ENCODE measurements at places on chromosomes 4 and X.

DNA sequence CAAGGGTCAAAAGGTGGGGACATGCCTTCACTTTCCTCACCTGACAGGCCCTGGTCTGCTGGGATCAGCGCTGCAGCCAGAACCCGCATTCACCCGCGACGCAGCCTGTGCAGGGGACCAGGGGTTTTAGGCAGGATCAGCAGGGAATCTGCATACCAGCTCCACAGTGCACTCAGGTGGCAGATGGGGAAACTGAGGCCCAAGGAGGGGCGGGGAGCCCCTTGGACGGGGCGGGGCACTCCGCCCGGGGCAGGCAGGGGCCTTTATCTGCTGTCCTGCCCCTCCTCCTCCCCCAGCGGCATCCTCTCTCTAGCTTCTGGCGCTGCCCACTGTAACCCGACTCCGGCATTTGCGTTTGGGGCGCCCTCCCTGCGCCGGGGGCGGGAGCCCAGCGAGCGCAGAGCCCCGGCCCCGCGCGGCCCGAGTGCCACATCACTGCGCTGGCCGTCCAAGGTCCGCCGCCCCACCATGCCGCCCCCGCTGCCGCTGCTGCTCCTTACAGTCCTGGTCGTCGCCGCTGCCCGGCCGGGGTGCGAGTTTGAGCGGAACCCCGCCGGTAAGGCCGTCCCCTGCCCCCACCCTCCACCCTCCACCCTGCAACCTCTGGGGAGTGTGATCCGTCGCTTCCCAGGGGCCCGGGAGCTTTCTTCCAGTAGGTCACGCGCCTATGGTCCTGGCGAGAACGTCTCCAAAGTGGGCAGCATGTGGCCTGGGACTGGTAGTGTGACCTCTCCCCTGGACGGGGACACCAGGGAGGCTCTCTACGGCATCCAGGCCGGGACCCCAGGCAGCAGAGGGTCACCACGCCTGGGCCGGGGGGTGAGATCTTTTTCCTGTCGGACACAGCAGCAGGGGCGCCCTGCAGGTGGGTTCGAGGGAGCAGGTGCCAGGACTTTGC lies at the start of gene CPZ:
Gene CPZ, plus strand, starts transcription at position 400 of the 898 bp plus-strand sequence. Its CDS starts 69 bp downstream, at position 469.
- DNase-seq: no peak

DNA sequence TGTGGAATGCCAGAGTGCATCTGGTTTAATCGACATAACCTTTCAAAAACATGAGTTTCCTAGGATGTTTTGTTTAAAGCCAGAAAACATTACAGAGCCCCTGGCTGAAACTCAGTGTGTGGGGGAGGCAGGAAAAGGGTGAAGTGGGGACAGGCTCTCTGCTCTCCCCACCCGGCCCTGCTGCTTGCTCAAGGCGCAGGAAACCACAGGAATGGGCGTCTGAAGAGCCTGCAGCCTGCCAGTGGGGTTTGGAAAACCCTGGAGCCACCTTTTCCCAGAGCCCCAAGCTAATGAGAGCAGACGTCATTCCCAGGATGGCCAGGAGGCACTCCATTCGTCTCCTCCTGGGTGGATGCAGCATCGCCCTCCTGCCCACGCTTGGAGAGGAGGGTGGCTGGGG lies 240.6 kb downstream of the AFAP1 start:
- DNase-seq: no peak

- peak; percentile 14 for DNase-seq
Observed at GRCh38 chrX:1239681-1240142, 27.3 kb upstream of the CRLF2 start.

DNA sequence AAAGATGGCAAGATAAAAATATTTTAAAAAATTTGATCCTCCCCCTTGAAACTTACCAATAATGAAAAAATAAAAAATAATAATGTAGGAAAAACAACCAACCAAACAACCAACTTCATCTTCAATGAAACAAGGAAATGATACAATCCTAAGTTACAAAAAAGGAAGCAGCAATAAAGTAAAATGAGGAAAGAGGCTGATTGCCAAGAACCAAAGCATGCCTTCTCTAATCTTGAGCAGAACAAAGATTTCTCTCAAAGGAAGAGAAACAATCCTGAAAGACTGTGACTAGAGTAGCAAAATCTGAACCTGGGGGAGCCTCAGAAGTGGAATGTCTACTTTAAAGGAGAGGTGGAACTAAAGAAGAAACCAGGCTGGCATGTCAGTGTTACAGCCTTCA lies 10.9 kb upstream of the WDFY3 start:
- no peak for DNase-seq
